ENCODE measurements at places on chromosomes 11 and 22.
A peak's percentile ranks its signal among the peaks of the same experiment; 100 is the strongest.

- no peaks in the 10 kb centered on the region for H3K27me3 ChIP-seq
- DNase-seq: no peak
- no peaks in the 10 kb centered on the region for H3K36me3 ChIP-seq
- H3K4me3 ChIP-seq: no peak overlapping the region
- H3K27ac ChIP-seq: peak overlapping the region; percentile 11
- H3K4me1 ChIP-seq: peaks cover 18% of the 10 kb centered on the region
Measured at GRCh38 chr11:19792510-19792909, 79.9 kb downstream of the NAV2 start.

GRCh38 chr22:37633089-37633624 lies 6.3 kb upstream of the SH3BP1 start:
- DNase-seq: no peak
- H3K27ac ChIP-seq: peak overlapping the region; percentile 49
- peaks cover 38% of the 10 kb centered on the region for H3K36me3 ChIP-seq
- H3K4me1 ChIP-seq: peaks cover 21% of the 10 kb centered on the region
- H3K27me3 ChIP-seq: no peaks in the 10 kb centered on the region

- no peaks in the 10 kb centered on the region for H3K4me1 ChIP-seq
- no peaks in the 10 kb centered on the region for H3K27me3 ChIP-seq
- no peak overlapping the region for H3K4me3 ChIP-seq
- no peaks in the 10 kb centered on the region for H3K36me3 ChIP-seq
Measured at GRCh38 chr11:10058356-10058755, 235.7 kb downstream of the SBF2 start.

DNA sequence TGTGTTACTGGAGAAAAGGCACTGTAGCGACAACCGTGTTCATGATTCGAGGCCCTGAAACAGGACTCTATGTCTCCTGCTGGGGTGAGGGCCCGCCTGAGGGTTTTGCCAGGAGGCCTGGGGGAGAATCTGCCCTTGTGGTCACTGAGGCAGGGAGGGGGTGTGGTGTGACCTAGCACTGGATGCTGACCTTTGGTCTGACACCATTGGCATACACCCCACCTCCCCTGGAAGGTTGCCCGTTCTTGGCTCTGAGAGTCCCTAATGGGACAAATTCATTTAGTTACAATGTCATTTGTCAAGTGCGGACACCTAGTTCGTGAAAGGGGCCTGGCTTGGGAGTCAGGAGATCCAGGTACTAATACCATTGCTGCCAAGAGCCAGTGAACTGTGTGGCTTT lies 29.0 kb downstream of the NECTIN1 start:
- peaks cover 12% of the 10 kb centered on the region for H3K4me1 ChIP-seq
- no peak overlapping the region for H3K27ac ChIP-seq
- no peaks in the 10 kb centered on the region for H3K27me3 ChIP-seq
- no peak overlapping the region for H3K4me3 ChIP-seq

- peaks cover 8% of the 10 kb centered on the region for H3K4me1 ChIP-seq
- peak; percentile 23 for DNase-seq
- H3K27ac ChIP-seq: no peak overlapping the region
- no peak overlapping the region for H3K4me3 ChIP-seq
- no peaks in the 10 kb centered on the region for H3K36me3 ChIP-seq
- no peaks in the 10 kb centered on the region for H3K27me3 ChIP-seq
Measured at GRCh38 chr11:44592125-44592940, 26.9 kb downstream of the CD82 start.

GRCh38 chr11:19882356-19882755 lies 169.7 kb downstream of the NAV2 start:
- no peaks in the 10 kb centered on the region for H3K36me3 ChIP-seq
- no peak overlapping the region for H3K27ac ChIP-seq
- peak; percentile 85 for DNase-seq

- no peak overlapping the region for H3K4me3 ChIP-seq
- no peak for DNase-seq
- no peaks in the 10 kb centered on the region for H3K4me1 ChIP-seq
- no peaks in the 10 kb centered on the region for H3K36me3 ChIP-seq
- H3K27ac ChIP-seq: no peak overlapping the region
Measured at GRCh38 chr22:24515027-24515338, 19.9 kb downstream of the UPB1 start.

- peak; percentile 64 for DNase-seq
- H3K27me3 ChIP-seq: no peaks in the 10 kb centered on the region
- H3K27ac ChIP-seq: peak overlapping the region; percentile 36
- H3K4me3 ChIP-seq: no peak overlapping the region
- H3K36me3 ChIP-seq: peaks cover 1% of the 10 kb centered on the region
Measured at GRCh38 chr11:123166071-123166559, 28.9 kb downstream of the CLMP start.

GRCh38 chr11:77801477-77801876 lies 19.0 kb downstream of the RSF1 start:
- no peak for DNase-seq
- no peak overlapping the region for H3K4me3 ChIP-seq
- H3K27me3 ChIP-seq: no peaks in the 10 kb centered on the region
- H3K36me3 ChIP-seq: no peaks in the 10 kb centered on the region

- no peaks in the 10 kb centered on the region for H3K36me3 ChIP-seq
- DNase-seq: no peak
- no peak overlapping the region for H3K4me3 ChIP-seq
- H3K27ac ChIP-seq: no peak overlapping the region
- H3K27me3 ChIP-seq: no peaks in the 10 kb centered on the region
Measured at GRCh38 chr11:282171-282570, 4.0 kb downstream of the NLRP6 start.

DNA sequence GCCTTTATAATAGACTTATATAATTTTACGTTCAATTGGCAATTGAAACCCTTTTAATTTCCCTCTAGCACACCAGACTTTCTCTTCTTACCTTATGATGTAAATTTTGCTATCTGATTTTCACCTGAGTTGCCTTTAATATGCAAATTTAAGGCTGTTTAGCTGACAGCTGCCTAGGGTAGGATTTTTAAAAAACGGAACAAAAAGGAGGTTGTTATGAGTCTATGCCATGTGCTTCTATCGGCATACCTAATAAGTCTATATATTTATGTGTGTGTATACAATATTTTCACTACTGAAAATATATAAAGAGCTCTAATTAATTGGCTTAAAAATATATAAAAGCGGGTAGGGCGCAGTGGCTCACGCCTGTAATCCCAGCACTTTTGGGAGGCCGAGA lies 11.8 kb upstream of the SELENOH start:
- no peak overlapping the region for H3K4me3 ChIP-seq
- DNase-seq: no peak
- no peaks in the 10 kb centered on the region for H3K36me3 ChIP-seq
- H3K27ac ChIP-seq: no peak overlapping the region
- H3K27me3 ChIP-seq: no peaks in the 10 kb centered on the region
- no peaks in the 10 kb centered on the region for H3K4me1 ChIP-seq

DNA sequence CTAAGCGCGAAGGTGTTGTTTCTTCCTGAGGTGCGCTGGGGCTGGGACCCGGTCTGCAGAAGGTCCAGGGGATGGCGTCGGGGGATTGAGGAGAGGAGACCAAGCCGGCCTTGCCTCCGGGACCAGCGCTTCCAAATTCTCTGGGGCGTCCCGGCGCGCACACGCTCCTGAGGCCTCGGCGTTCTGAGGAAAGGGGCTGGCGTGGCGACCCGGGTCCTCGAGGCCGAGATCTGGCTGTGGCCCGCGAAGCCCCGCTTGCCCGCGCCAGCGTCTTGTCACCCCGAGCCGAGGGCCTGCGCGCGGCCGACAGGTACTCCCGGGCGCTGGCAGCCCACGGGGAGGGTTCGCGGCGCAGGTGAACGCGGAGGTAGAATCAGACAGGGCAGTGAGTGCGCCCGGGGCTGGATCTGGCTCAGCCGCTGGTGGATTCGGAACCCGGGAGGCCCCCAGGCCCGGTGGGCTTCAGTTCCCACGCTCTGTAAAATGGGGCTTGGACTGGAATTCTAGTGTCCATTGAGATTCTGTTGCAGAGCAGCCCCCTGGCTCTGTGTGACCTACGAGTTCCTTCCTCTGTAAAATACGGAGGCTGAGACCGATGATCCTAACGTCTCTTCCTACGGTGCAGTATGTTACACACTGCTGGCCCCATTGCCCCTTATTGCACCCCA lies 14.7 kb downstream of the SSH3 start:
- H3K27ac ChIP-seq: no peak overlapping the region
- DNase-seq: no peak
- H3K27me3 ChIP-seq: peaks cover 3% of the 10 kb centered on the region
- H3K4me1 ChIP-seq: peaks cover 8% of the 10 kb centered on the region
- H3K4me3 ChIP-seq: peak overlapping the region; percentile 70

GRCh38 chr22:20741634-20742581 lies 32.0 kb upstream of the SERPIND1 start:
- peaks cover 31% of the 10 kb centered on the region for H3K36me3 ChIP-seq
- H3K4me3 ChIP-seq: no peak overlapping the region
- no peaks in the 10 kb centered on the region for H3K4me1 ChIP-seq
- DNase-seq: peak; percentile 68
- H3K27me3 ChIP-seq: no peaks in the 10 kb centered on the region

DNA sequence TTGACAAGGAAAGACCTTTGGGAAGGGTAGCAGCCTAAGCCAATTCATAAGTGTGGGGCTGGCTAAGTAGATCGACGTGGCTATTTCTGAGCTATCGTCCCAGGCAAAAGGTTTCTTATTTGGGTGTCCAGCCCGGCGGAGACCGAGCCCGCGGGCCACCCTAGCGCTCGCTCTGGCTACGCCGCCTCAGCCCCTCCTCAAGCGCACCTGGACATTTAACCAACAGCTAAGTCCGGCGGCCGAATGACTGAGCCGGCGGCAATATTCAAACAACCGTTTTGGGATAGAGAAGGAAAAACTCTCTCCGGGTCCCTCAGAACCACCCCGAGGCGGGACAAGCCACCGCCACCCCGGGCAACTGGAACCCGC lies 457 bp downstream of the RNF141 start:
- DNase-seq: peak; percentile 62
- peak overlapping the region; percentile 74 for H3K4me3 ChIP-seq
- H3K27ac ChIP-seq: peak overlapping the region; percentile 63
- H3K27me3 ChIP-seq: no peaks in the 10 kb centered on the region

GRCh38 chr22:49824185-49824925 lies 3.3 kb downstream of the BRD1 start:
- no peak overlapping the region for H3K4me3 ChIP-seq
- H3K27me3 ChIP-seq: no peaks in the 10 kb centered on the region
- H3K27ac ChIP-seq: no peak overlapping the region
- peaks cover 51% of the 10 kb centered on the region for H3K36me3 ChIP-seq
- no peak for DNase-seq
- H3K4me1 ChIP-seq: peaks cover 17% of the 10 kb centered on the region

All from trophoblast cell (in vitro differentiated cells and primary cell).